ENCODE measurements at places on chromosomes 5 and 9. TPM values are rescaled to one million over a fixed set of nuclear protein-coding genes. Genes with fewer than 3 reads are reported as not detected.

DNA sequence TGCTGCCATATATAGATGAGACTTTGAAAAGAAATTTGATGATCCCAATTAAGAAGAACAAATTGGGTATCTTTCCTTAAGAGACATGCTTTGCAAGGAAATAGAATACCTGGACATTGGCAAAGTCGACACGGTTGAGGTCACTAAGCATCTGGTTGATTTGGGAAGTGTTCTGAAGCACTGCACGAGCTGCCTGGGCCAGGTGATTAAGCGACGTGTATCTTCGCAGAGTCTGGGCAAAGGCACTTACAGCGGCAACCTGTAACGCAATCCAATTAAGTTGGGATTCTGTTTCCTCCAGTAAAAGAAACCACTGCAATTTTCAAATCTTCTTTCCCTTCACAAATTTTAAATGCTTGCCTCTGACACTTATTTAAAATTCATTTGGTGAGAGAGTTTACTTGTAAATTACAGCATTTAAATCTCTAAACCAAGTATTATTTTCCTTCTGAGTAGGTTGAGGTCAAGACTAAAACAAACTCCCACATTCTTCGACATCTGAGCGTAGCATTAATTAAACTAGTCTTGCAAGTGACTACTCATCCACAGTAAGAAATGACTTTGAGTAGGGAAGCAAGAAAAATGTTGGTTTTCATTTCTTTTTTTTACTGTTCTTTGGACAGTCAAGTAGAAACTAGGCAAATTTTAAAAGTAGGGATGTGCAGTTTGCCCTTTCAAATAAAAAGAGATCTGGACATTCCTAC, 262.8 kb downstream of the RFX3 start:
- H3K27me3 ChIP-seq: no peaks in the 10 kb centered on the region
- no peak for DNase-seq

Gene GTF2H2
- total RNA-seq: 34.5 TPM

DNA sequence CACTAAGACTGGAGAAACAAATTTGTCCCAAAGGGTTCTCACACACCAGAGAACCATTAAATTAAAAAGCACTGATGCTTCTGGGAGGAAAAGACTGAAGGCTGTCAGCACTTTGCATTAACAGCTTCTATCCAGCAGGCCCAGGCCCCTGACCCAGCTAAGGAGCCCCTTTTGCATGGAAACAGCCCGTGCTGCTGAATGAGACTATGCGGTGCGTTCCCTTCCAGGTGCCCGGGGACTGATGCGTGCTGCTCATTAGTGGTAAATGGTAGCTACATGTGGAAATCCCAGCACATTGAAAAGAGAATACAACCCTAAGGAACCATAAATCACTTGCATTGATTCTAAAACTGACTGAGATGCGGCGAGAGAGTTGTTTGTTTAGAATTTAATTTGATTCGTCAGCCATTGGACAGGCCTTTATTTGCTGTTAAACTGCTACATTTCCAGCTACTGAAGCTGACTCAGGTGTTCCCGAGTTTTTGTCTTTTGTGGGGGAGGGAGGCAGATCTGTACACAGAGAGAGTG, 351.0 kb upstream of the SLC24A2 start:
- DNase-seq: no peak
- H3K4me3 ChIP-seq: no peak overlapping the region
- H3K4me1 ChIP-seq: peaks cover 6% of the 10 kb centered on the region
- H3K27ac ChIP-seq: no peak overlapping the region
- peaks cover 3% of the 10 kb centered on the region for H3K27me3 ChIP-seq
- H3K36me3 ChIP-seq: no peaks in the 10 kb centered on the region

DNA sequence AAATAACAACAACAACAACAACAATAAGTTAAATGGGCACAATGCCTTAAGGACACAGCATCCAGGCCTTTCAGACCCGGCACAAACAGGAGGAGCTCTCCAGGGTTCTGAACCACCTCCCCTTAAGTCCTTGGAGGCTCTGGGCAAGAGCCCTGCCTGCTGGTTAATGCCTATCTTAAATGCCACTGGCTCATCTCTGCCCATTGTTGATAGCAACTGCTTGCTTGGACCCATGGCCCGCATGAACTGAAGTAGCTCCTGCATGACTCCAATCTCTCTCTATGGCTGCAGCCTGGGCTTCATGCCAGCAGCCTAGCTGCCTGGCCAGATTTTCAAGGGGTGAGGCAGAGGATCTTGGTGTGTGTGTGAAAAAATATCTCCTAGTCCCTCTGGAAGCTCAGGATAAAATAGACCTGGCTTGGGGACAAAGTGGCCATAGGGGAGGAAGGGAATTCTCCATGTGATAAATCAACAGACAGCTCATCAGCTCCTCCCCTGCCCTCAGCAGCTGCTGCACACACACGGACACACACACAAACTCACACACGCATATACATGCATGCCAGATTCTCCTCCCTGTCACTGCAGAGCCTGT, 27.4 kb downstream of the FAM219A start:
- H3K36me3 ChIP-seq: no peaks in the 10 kb centered on the region
- H3K4me3 ChIP-seq: no peak overlapping the region
- H3K27ac ChIP-seq: no peak overlapping the region
- H3K4me1 ChIP-seq: no peaks in the 10 kb centered on the region
- peak; percentile 52 for DNase-seq
- H3K27me3 ChIP-seq: no peaks in the 10 kb centered on the region

GRCh38 chr5:134649163-134649835, 714 bp downstream of the SEC24A start:
- peak overlapping the region; percentile 98 for H3K27ac ChIP-seq
- H3K36me3 ChIP-seq: peaks cover 16% of the 10 kb centered on the region
- DNase-seq: peak; percentile 16
- H3K27me3 ChIP-seq: no peaks in the 10 kb centered on the region

GRCh38 chr9:84228130-84228720, 112.3 kb downstream of the SLC28A3 start:
- H3K27me3 ChIP-seq: peaks cover 8% of the 10 kb centered on the region
- H3K36me3 ChIP-seq: no peaks in the 10 kb centered on the region
- no peak overlapping the region for H3K27ac ChIP-seq
- no peak for DNase-seq
- H3K4me3 ChIP-seq: no peak overlapping the region

- no peak for DNase-seq
- no peak overlapping the region for H3K27ac ChIP-seq
- H3K27me3 ChIP-seq: no peaks in the 10 kb centered on the region
- H3K4me3 ChIP-seq: no peak overlapping the region
- H3K36me3 ChIP-seq: no peaks in the 10 kb centered on the region
Measured at GRCh38 chr5:135005076-135005475, 29.0 kb downstream of the PITX1 start.

Gene BARHL1
- not detected for total RNA-seq

Gene TMEM8B
- total RNA-seq: 4.3 TPM

Gene ACOT12
- not detected for total RNA-seq

DNA sequence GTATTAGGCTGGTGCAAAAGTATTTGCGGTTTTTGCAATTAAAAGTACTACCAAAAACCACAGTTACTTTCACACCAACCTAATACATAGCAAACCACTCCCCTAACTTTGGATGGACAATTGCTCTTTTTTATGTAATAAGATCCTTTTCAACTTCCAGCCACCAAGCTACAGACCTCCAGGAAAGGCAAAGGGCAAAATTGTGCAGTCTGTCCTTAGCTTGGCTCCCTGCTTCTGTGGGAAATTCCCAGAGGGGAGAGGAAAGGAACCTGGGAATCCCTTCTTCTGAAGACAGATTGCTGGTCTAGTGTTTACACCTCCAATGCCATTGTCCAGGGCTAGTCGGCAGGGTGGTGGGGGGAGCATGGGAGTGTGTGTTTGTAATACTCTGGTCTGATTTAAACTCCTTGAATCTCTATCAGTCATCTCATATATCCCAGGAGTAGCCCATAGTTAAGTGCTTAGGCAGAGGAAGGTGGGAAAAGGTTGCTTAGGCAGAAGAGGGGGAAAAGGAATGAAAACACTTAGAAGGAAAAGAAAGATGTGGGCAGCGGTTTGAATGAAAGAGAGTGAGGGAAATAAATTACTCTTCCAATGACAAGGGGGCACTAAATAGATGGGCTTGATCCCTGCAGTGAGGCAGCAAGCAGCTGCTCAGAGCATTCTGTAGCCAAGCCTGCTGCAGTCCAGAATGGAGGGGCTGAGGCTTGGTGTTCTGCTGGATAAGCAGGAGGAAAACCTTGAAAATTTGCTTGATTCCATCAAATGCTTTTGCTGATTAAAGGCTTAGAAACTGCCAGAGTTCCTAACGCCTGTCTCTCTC, 86.9 kb upstream of the MAP1B start:
- H3K27me3 ChIP-seq: peaks cover 27% of the 10 kb centered on the region
- no peak overlapping the region for H3K27ac ChIP-seq
- H3K4me1 ChIP-seq: peaks cover under 1% of the 10 kb centered on the region
- no peak overlapping the region for H3K4me3 ChIP-seq
- no peak for DNase-seq

- H3K27me3 ChIP-seq: no peaks in the 10 kb centered on the region
- peak overlapping the region; percentile 92 for H3K4me3 ChIP-seq
- H3K36me3 ChIP-seq: peaks cover 20% of the 10 kb centered on the region
- peak overlapping the region; percentile 97 for H3K27ac ChIP-seq
- peak; percentile 48 for DNase-seq
Measured at GRCh38 chr5:39201160-39201780, 18.1 kb downstream of the FYB1 start.

DNA sequence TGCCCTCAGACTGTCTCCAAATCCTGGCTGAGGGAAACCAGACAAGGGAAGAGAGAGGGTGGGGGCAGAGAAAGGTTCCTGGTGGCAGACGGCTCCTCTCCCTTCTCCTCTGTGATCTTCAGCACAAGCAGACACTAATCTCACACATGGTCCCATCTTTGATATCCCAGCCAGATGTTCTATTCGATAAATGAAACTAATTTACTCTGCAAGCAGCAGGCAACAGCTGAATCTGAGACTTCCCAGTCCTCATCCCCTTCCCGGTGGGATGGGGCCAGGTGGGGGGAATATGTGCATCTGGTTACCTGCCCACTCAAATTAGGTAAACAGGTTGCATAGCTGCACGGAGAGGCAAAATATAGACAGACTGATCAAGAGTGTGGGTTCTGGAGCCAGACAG, 208.9 kb upstream of the PANK3 start:
- H3K36me3 ChIP-seq: no peaks in the 10 kb centered on the region
- H3K27ac ChIP-seq: no peak overlapping the region
- no peak for DNase-seq
- peaks cover 3% of the 10 kb centered on the region for H3K27me3 ChIP-seq
- H3K4me3 ChIP-seq: no peak overlapping the region
- peaks cover 2% of the 10 kb centered on the region for H3K4me1 ChIP-seq

DNA sequence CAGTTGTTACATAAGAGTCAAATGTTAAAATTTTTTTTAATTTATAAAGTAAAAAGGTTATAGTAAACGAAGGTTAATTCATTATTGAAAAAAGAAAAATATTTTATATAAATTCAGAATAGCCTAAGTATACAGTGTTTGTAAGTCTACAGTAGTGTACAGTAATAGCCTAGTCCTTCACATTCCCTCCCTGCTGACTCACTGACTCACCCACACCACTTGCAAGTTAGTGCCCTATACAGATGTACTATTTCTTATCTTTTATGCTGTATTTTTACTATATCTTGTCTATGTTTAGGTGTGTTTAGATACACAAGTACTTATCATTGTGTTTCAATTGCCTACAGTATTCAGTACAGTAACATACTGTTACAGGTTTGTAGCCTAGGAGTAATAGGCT, 57.6 kb downstream of the MAMDC2 start:
- H3K4me1 ChIP-seq: no peaks in the 10 kb centered on the region
- no peak for DNase-seq
- H3K4me3 ChIP-seq: no peak overlapping the region
- H3K27me3 ChIP-seq: peaks cover 7% of the 10 kb centered on the region
- no peaks in the 10 kb centered on the region for H3K36me3 ChIP-seq

DNA sequence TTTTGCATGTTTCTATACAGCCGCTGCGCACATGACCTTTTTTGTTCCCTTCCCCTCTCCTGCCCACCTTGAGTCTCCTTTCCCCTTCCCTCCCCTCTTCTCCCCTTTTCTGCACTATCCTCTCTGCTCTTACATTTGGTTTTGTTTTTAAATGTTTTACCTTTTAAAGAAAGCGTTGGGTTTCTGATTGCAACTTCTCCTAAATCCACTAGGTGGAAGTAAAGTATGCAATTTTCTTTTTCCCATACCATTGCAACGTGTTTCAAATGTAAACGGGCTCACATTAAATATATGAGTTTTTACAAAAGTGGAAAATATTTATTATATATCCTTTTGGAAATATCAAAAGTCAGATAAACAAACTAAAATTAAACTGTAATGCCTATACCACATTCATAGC, 500.9 kb downstream of the DIRAS2 start:
- H3K4me3 ChIP-seq: no peak overlapping the region
- no peak overlapping the region for H3K27ac ChIP-seq
- peaks cover 4% of the 10 kb centered on the region for H3K4me1 ChIP-seq

- peaks cover 20% of the 10 kb centered on the region for H3K4me1 ChIP-seq
- H3K36me3 ChIP-seq: no peaks in the 10 kb centered on the region
Measured at GRCh38 chr5:179140293-179140692, 80.1 kb downstream of the ZNF354C start.

GRCh38 chr9:124621371-124622328, 114.5 kb upstream of the NR5A1 start:
- H3K4me1 ChIP-seq: no peaks in the 10 kb centered on the region
- H3K4me3 ChIP-seq: no peak overlapping the region
- no peaks in the 10 kb centered on the region for H3K36me3 ChIP-seq
- H3K27me3 ChIP-seq: peaks cover 5% of the 10 kb centered on the region
- DNase-seq: no peak
- H3K27ac ChIP-seq: no peak overlapping the region

DNA sequence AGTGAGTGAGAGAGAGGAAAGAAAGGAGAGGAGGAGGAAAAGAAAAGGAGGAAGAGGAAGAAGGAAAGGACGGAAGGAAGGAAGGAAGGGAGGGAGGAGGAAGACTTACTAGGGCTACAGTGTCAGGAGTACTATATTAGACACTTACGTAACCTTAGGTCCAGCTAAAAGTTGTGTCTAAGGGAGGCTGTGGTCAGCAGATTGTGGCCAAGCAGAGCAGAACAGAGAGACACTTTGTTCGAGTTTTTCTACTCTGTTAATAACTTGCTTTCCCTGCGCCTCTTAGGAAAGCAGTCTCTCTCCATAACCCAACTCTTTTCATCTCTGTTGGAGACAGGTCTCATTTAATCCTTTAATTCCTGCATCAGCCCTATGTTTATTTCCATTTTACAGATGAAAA, 138.9 kb downstream of the KCNN2 start:
- no peak overlapping the region for H3K4me3 ChIP-seq
- no peak overlapping the region for H3K27ac ChIP-seq
- H3K27me3 ChIP-seq: no peaks in the 10 kb centered on the region
- no peak for DNase-seq

DNA sequence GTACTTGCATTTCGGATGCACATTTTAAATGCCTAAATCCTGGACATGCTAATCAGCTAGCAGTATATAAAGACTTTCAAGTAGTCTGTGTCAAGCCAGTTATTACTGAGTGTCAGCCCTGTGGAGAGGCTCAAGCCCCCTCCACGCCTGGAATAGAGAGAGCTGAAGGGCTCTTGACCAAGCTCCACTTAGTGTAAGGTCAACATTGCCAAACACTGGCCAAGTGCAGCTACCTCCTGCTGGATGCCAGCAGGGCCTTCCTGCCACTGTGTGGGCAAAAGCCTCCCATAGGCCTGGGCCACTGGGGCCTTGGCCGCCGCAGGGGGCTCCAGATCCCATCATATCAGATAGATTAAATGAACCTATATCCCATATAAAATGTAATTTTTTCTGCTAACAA, 239.4 kb upstream of the PANK3 start:
- H3K27ac ChIP-seq: no peak overlapping the region
- H3K36me3 ChIP-seq: no peaks in the 10 kb centered on the region
- no peak for DNase-seq
- no peak overlapping the region for H3K4me3 ChIP-seq

All from activated CD8-positive, alpha-beta T cell treated with anti-CD3 and anti-CD28 coated beads for 36 hours (primary cell).